Left ventricle myocardium inferior (tissue), 1 donor: ENCODE measurements at places on chromosomes 1 and 21. TPM values are rescaled to one million over a fixed set of nuclear protein-coding genes. Genes with fewer than 3 reads are reported as not detected.

Gene IFNGR2
- total RNA-seq: 34.6 TPM

Gene DMBX1
- not detected for total RNA-seq

DNA sequence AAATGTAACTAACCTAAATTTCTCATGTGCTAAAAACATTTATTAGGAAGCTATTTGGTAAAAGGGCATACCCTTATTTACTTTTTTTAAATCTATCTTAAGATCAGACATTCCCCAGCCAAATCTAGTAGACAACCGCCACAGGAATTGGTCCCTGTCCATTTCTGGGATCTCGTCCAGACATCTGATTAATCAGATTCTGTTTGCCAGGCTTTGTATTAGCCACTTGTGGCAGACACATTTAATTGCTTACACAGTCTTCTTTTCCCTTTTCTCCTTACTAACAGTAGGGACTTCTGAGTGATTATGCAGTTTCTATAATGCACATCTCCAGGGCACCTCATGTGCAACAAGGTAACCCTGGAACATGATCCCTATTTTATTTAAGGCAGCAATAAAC lies 449.0 kb upstream of the RGS18 start:
- DNase-seq: no peak
- no peaks in the 10 kb centered on the region for H3K4me1 ChIP-seq
- H3K27me3 ChIP-seq: no peaks in the 10 kb centered on the region
- no peaks in the 10 kb centered on the region for H3K36me3 ChIP-seq

DNA sequence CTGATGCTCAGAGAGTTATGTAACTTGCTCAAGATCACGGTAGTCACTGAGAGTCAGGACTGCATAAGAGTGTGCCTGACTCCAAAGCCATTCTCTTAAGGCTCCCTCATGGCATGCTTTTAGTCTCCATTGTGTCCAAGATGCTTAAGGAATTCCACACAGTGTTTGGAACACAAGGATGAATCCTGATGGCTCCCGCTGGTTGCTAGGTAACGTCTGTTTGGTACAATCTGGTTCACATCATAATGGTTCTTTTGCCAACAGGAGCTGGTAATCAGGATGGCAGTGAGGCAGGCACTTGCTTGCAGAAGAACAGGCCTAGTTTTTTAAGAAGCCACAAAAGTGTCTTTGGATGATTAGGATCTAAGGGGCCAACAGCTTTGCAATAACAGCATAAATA lies 436.5 kb upstream of the DAB1 start:
- H3K27ac ChIP-seq: no peak overlapping the region
- no peak overlapping the region for H3K4me3 ChIP-seq

DNA sequence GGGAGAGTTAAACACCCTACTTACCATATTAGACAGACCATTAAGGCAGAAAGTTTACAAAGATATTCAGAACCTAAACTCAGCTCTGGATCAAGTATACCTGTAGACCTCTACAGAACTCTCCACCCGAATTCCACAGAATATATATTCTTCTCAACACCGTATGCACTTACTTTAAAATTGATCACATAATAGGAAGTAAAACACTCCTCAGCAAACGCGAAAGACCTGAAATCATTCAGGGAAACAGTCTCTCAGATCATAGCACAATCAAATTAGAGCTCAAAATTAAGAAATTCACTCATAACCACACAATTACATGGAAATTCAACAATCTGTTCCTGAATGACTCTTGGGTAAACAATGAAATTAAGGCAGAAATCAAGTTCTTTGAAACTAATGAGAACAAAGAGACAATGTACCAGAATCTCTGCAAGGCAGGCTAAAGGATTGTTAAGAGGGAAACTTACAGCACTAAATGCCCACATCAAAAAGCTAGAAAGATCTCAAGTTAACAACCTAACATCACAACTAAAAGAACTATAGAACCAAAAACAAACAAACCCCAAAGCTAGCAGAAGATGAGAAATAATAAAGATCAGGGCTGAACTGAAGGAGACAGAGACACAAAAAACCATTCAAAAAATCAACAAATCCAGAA lies 19.1 kb downstream of the CD84 start:
- no peaks in the 10 kb centered on the region for H3K4me1 ChIP-seq
- H3K27ac ChIP-seq: no peak overlapping the region
- H3K27me3 ChIP-seq: peaks cover 35% of the 10 kb centered on the region

GRCh38 chr1:90924982-90925381 lies 96.9 kb downstream of the ZNF644 start:
- H3K27me3 ChIP-seq: no peaks in the 10 kb centered on the region
- peaks cover 79% of the 10 kb centered on the region for H3K4me1 ChIP-seq
- no peaks in the 10 kb centered on the region for H3K36me3 ChIP-seq
- H3K4me3 ChIP-seq: no peak overlapping the region
- peak overlapping the region; percentile 57 for H3K27ac ChIP-seq
- no peak for DNase-seq

- H3K36me3 ChIP-seq: peaks cover 4% of the 10 kb centered on the region
- H3K4me3 ChIP-seq: peak overlapping the region; percentile 84
- H3K27ac ChIP-seq: peak overlapping the region; percentile 95
- DNase-seq: no peak
- peaks cover 78% of the 10 kb centered on the region for H3K4me1 ChIP-seq
- no peaks in the 10 kb centered on the region for H3K27me3 ChIP-seq
Measured at GRCh38 chr1:70222716-70223235, 1.6 kb downstream of the SRSF11 start.

- no peaks in the 10 kb centered on the region for H3K36me3 ChIP-seq
- H3K27ac ChIP-seq: no peak overlapping the region
- peaks cover 13% of the 10 kb centered on the region for H3K4me1 ChIP-seq
- H3K4me3 ChIP-seq: peak overlapping the region; percentile 65
- DNase-seq: no peak
- peaks cover 56% of the 10 kb centered on the region for H3K27me3 ChIP-seq
Measured at GRCh38 chr1:219927298-219927955, 930 bp downstream of the SLC30A10 start.
